ENCODE measurements at places on chromosomes 7 and 10.
A peak's percentile ranks its signal among the peaks of the same experiment; 100 is the strongest.

DNA sequence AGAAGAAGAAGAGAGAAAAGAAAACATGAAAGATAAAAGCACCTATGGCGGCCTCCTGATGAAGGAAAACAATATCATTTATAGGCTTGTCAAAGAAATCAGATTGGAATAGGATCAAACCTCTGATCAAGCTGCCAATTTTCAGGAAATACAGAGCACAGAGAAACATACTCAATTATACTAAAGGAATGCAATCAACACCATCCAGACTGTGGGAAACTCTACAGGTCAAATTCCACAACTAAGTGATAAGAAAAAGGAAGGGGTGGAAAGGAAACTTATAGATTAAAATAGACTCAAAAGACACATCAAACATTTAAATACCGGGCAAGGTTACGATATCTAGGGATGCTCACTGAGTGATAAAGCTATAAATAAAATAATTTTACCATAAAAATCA, 39.3 kb downstream of the AOAH start:
- DNase-seq, result no peak

DNA sequence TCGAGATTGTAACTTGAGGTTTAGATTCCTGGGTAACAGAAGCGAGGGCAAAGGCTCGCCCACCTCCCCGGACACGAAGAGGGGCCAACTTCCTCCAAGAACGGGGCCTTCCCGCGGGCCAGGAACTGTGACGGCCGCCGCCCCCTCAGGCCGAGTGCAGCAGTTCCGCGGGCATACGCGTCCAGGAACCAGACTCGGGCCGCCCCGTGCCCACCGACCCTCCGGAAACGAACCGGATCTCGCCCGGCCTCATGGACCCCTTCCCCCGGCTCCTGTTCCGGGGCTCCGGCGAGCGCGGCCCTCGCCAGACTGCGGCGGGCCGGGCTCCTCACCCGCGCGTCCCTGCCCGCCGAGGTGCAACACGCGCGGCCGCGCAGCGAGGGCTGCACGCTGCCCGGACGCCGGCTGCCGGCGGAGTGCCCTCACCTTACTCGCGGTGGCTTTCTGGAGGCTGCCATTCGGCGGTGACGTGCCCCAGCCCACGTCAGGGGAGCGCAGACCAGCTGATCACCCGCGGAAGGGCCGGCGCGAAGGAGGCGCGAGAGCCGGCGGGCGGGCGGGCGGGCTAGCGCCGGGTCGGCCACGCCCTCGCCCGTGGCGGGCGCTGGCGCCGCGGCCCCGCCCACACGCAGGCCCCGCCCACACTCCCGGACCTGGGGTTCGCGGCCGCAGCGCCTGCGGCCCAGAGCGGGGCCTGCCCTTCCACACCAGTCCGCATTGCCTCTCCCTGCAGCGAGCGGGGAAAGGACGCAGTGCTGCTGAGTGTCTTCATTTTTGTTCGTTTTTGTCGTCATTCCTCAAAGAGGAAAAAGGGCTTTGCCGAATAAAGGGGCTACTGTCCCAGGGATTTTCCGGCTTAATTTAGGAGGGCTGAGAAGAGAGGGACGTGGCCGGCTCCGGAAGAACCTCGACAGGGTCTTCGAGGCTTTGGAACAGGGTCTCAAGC, at the start of gene XPNPEP1:
Gene XPNPEP1, minus strand, starts transcription at position 536 of the 946 bp plus-strand sequence. Its CDS starts 78 bp downstream, at position 458.
- DNase-seq, result no peak

GRCh38 chr10:113916053-113916452, 61.6 kb downstream of the NHLRC2 start:
- DNase-seq, result no peak

- DNase-seq, result peak; percentile 9
Observed at GRCh38 chr7:99021941-99022560, 121.9 kb downstream of the SMURF1 start.
